ENCODE measurements at places on chromosomes 2 and 18. TPM values are rescaled to one million over a fixed set of nuclear protein-coding genes. Genes with fewer than 3 reads are reported as not detected.

- no peak for DNase-seq
Observed at GRCh38 chr18:3648200-3648599, 198.2 kb downstream of the TGIF1 start.

- no peak for DNase-seq
Observed at GRCh38 chr2:36469106-36469477, 113.5 kb downstream of the CRIM1 start.

DNA sequence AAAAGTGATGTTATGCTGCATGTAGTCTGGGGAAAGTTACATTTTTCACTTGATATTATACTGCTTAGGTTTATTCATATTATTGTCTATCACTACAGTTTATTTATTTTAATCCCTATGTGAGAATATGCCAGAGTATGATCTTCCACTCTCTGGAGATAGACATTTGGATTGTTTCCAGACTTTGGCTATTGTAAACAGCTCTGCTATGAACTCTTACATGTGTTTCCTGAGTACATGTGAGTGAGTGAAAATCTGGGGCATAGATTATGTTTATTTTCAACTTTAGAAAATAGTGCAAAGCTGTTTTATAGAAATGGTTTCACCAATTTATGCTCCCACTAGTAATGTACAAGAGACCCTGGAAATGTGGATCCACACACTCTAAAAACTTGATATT, 49.0 kb upstream of the EPAS1 start:
- DNase-seq, result no peak

GRCh38 chr2:29966266-29966665, 44.9 kb upstream of the ALK start:
- no peak for DNase-seq

DNA sequence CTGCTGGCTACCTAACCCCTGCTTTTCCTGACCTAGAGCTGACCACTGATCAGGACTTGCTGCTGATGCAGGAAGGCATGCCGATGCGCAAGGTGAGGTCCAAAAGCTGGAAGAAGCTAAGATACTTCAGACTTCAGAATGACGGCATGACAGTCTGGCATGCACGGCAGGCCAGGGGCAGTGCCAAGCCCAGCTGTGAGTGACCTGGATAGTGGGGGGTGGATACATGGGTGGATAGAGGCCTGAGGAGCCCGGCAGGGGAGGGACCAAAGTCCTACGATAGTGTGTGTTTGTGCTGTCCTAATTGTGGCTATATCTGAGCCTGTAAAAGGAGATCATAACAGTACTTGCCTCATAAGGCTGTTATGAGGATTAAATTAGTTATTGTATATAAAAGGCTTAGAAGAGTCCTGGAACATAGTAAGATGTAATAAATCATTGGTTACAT, 8.2 kb downstream of the PLCD4 start:
- DNase-seq, result no peak

GRCh38 chr2:73036766-73037165, 34.7 kb downstream of the SFXN5 start:
- no peak for DNase-seq

- no peak for DNase-seq
Observed at GRCh38 chr2:200667413-200667812, 81.6 kb downstream of the AOX1 start.

DNA sequence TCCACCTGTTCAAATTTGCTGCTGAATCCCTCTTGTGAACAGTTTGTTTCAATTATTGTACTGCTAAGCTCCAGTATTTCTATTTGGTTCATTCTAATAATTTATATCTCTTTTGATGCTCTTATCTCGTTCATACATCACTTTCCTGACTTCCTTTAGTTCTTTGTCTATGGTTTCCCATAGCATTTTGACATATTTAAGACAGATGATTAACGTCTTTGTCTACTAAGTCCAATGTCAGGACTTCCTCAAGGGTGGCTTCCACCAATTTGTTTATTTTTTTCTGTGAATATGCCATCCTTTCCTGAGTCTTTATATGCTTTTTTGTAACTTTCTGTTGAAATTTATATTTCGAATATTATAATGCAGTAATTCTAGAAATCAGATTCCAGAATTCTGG, 9.6 kb downstream of the PIGN start:
- DNase-seq, result no peak

GRCh38 chr2:39837856-39838453, 58.9 kb upstream of the THUMPD2 start:
- no peak for DNase-seq

DNA sequence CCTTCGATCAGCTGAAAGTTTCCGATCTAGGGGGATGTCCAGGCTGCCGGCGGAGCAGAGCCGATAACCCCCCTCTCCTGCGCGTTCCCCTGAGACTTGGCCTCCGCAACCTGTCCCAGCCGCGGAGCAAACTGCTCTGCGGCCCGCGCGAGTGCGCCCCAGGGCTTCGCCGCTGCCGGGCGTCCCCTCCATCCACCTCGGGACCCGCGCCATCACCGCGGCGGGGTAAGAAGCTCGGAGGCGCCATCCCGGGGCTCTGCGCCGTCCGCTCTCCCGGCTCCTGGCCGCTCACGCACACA, 990 bp upstream of the GDF7 start:
- DNase-seq, result no peak

NEUROD1 gene
- not detected for total RNA-seq

- DNase-seq, result no peak
Observed at GRCh38 chr18:77250501-77250925, 865 bp downstream of the GALR1 start.

LRRC30 gene
- not detected for total RNA-seq

DNA sequence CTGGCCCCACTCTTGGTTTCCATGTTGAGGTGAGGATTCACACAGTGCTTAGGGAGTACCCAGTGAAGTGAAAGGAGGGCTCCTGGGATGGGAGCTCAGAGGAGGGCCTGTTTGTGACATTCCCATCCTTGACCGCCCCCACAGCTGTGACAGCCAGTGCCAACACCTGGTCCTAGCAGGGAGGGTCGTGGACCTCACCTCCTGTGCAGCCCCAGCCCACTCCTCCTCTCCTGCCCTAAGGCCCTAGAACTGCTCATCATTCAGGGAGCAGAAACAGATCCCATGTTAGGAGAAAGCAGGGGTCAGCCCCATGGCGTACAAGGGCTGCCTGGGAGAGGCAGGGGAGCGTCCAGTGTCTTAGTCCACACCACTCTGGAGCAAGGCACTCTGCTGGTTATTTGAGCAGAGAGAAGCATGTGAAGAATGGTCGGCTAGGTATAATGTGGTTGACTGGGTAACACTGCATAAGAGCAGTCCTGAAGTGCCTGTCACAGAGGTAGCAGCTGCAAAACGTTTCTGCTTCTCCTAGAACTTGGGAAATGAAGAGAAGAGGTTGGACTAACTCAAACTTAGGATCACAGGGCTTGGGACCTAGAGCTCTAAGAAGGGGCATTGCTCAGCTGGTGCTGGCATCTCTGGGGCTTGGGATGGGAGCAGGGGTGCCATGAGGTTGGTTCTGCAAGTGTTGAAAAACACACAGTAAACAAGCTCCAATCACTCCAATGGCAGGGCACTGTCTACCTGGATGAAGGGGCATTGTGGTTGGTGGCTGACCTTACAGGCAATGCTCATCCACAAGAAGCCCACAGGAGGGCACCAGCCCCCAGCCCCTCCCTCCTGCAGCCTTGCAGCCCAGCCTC, 55.6 kb downstream of the FAM168B start:
- no peak for DNase-seq

ALK gene
- total RNA-seq, result not detected

GRCh38 chr2:37877457-37878315, 47.4 kb upstream of the RMDN2 start:
- no peak for DNase-seq

GRCh38 chr2:38146275-38146906, 70.4 kb upstream of the CYP1B1 start:
- DNase-seq, result no peak

UGT1A4 gene
- total RNA-seq, result not detected

MAPK4 gene
- total RNA-seq, result not detected

Measured in activated T-helper 1 cell treated with anti-CD3 and anti-CD28 coated beads, Interleukin-12 subunit alpha, Interleukin-12 subunit beta, Interleukin-2, Interleukin-4 antibody, amounts not matched to agents 30 ng/mL and 10 ng/mL and 1 ng/mL, durations not matched to agents 14 hours and 24 hours and 36 hours (primary cell).